ENCODE measurements at places on chromosomes 3 and 15.

GRCh38 chr3:47016934-47017435, 37.5 kb downstream of the NBEAL2 start:
- DNase-seq, result no peak

DNA sequence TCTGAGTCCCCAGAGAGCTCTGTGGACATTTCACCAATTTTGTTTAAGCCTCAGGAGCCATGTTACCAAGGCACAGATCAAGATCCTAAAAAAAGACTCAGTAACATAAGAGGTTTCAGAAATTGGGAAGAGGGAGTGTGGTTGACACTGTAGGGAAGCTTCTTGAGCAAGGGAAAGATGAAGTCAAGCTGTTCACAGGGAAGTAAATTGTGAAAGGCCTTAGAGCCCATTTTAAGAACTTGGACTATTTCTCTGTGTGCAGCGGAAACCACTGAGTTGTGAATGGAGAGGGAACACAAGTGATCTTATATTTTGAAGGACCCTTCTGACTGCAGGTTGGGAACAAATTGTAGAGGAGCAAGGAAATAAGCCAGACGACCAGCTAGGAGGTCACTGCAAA, 18.7 kb downstream of the BCL2A1 start:
- DNase-seq, result no peak

DNA sequence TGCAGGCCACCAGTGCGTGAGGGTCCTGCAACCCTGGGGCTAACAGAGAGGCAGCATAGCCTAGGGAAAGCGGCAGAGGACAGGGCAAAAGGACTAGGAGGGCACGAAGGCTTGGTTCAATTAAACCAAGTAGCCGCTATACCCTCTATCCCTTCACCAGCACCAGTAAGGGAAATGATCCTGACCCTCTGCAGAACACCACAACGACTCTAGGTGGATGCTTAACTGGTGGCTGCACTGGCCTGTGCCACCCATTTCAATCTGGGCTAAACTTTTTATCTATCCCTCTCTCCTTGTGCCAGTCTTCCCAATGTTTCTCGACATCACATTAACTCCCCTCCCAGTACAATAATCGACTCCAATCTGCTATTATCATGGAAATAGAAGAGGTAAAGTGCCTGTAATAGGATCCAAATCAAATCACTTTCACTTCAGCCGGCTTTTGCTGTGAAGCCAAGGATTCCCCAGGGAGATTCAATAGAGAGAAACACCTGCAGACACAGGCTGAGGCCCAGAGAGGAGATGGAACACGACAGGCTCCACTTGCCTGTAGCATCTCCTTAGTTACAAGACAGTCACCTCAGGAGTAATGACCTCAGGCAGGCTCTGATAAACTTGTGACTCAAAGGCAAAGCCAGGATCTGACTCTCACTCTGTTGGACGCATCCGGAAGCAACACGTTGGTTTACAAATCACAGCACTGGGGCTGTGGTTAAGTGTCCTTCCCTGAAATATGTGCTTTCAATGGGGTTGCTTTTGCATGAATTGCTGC, 791.6 kb upstream of the ARRDC4 start:
- no peak for DNase-seq

GRCh38 chr15:73940061-73940981, 14.1 kb downstream of the LOXL1 start:
- DNase-seq, result no peak

- no peak for DNase-seq
Measured at GRCh38 chr3:177136741-177137140, 60.5 kb downstream of the TBL1XR1 start.

DNA sequence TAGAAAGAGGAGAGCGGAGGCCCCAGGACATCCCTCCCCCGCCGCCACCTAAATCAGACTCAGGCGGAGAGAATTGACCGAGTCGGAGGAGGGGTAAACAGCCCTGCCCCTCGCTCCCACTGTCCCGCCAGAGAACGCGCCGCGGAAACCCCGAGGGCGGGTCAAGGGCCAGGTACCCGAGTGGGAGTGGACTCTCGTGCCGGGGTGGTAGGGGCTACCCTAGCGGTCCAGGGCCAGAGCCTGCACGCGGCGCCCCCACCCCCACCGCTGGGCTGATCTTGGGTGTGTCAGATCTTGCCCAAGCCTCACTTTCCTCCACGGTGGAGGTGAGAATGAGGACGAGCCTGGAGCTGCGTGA, 19.0 kb downstream of the SPATA12 start:
- no peak for DNase-seq

DNA sequence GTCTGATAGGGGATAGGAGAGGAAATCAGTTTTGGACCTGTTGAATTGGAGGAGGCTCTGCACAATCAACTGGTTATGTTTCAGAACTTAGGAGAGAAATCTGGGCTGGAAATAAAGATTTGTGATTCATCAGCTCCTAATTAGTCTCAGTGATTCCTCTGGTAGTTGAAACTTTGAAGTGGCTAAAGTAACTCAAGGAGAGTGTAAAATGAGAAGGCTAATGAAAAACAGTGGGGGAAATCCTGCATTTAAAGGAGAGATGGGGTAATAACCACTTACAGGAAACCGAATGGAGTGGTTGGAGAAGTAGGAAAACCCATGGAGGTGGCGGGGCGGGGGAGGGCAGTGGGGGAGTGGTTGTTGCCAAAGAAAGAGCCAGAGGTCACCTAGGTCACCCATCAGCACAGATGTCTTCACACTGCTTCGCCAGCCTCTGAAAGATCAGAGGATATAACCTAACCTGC, 32.6 kb downstream of the MAP2K5 start:
- DNase-seq, result no peak

GRCh38 chr15:82183121-82184031, 79.2 kb downstream of the EFL1 start:
- no peak for DNase-seq

DNA sequence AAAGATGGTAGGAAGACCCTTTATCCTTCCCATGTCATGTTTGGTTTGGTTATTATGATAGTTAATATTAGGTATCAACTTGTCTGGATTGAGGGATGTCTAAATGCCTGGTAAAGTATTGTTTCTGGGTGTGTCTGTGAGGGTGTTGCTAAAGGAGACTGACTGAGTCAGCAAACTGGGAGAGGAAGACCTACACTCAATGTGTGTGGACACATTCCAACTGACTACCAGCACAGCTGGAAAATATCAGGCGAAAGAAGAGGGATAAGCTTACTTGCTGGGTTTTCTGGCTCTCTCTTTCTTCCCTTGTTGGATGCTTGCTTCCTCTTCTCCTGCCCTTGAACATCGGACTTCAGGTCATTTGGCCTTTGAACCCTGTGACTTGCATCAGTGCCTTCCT, 1227.6 kb upstream of the EPHA6 start:
- DNase-seq, result no peak
